CD4-positive, alpha-beta T cell treated with Interleukin-15 for 4 hours (primary cell): ENCODE measurements at places on chromosomes 1 and 21.

DNA sequence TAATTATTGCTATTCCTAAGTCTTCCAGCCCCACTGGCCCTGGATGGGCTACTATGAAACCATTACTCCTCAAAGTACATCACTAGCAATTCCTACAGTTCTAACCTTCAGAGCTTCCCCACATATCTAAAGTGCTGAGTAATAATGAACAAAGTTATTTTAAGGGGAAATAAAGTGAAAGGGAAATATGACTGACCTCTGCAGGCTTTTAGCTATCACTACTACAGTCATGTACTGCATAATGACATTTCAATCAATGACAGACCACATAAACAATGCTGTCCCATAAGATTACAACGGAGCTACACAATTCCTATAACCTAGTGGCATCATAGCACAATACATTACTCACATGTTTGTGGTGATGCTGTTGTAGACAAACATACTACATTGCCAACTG, 32.5 kb upstream of the ASPM start:
- no peak for DNase-seq

- no peak for DNase-seq
Observed at GRCh38 chr1:103187673-103188072, 79.4 kb upstream of the COL11A1 start.

DNA sequence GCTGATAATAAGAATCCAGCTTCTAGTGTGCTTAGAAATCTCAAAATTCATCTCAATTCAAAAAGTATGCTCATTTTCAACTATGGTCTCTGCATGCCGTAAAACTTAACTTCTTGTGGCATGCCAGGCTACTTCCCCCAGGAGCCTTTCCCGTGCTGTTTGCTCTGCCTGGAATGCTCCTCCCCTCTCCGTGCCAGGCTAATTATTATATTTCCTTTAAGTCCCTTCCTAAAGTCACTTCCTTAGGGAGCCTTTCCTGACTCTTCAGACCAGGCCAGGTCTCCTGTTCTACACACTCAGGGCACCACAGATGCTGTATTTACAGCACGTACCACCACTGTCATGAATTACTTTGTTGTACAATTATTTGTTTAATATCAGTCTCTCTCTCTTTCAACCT, 67.1 kb upstream of the PPP2R5A start:
- no peak for DNase-seq

DNA sequence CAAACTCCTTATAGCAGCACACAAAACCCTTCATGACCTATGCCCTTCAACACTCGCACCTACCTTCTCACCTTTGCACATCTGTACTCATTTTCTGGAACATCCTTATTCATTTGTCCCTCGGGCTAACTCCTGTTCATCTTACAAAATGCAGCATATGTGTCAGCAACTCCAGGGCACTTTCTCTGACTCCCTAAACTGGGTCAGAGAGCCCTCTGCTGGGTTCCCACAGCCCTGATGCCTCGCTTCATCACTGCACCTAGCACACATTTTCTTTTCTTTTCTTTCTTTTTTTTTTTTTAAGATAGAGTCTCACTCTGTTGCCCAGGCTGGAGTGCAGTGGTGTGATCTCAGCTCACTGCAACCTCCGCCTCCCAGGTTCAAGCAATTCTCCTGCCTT, 54.0 kb downstream of the RAB3B start:
- DNase-seq, result no peak

- no peak for DNase-seq
Observed at GRCh38 chr1:246622035-246622652, 55.9 kb downstream of the CNST start.
